Activated CD8-positive, alpha-beta memory T cell treated with anti-CD3 and anti-CD28 coated beads for 1 hour (primary cell): ENCODE measurements at places on chromosomes 2 and 18.

DNA sequence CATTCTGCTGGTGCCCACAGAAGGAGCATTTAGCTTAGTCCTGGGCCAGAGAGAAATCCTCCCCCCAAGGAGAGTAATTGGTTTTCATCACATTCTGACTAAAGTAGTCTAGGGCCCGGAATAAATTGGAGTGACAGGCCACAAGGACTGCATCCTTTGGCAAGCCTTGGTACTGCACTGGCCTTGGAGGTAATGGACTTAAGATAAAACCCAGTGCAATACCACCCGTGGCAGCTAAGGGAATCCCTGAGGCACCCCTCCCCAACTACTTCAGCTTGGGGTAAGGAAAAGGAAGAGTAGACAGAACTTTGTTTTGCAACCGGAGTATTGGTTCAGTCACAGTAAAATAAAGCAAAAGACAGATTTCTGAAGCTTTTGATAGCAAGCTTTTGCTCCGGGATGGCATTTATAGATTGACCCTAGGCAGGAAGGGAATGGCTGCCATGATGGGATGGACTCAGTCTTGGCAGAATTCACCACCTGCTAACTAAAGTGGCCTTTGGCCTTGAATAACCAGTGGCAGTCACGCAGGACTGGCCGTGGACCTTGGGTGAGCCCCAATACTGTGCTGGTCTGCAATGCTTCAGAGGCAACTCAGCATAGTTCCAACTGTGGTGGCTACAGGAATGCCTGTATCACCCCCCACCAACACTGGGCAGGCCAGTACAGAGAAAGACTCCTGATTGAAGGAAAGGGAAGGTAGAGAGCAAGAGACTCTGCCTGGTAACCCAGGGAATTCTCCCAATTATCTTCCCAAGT, 14.1 kb downstream of the ORC4 start:
- no peak for DNase-seq

DNA sequence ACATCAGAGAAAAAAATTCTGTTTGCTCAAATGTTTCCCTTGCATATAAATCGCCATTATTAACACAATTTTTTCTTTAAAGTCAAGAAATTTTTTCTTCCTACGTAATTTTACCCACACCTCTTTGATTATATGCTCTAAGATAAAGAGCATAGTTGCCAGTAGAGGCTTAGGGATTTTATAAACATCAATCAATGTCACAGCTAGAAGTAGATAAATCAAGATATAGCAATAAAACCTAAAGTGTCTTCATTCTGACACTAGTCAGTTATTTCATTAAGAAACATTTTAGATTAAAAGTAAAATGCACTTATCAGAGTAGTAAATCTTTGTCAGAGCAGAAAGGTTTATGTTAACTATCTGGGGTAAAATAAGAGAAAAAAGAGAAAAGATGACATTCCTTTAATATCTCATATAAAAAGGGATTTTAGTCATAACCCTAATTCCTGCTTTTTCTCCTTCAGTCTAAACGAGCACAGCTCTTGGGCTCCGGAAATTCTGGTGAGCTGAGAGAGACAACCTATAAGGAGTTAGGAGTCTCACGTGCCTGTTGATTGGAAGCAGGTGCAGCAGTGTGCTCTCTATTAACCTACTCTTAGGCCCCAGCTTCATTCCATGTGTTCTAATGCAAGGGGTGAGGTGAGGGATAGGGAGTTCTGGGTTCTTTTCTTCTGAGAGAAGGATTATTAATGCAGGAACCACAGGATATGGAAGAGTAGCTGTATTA, 172.4 kb upstream of the GULP1 start:
- DNase-seq = no peak

- DNase-seq = peak; percentile 61
Measured at GRCh38 chr2:120177001-120177621, 46.1 kb downstream of the TMEM185B start.

DNA sequence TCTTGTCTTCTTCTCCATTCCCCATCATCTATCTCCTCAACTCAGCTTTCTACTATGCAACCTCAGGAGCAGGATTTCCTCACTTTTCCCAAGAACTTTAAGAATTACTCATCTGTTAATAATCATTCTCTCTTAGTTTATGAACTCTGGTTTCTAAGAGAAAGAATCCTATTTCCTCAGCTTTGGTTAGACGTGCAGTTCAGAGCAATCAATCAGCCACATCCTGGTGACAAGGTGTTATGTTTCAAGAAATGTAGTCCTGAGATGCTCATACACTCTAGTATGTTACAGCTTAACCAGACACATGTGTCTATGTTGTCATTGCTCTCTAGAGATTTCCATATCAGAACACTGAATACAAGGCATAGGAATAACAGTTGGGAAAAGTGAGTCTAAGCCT, 277.9 kb downstream of the MBD2 start:
- DNase-seq = no peak

GRCh38 chr2:219056896-219057708, 3.6 kb downstream of the IHH start:
- DNase-seq = no peak

- DNase-seq = no peak
Measured at GRCh38 chr2:231554748-231555545, 24.7 kb upstream of the NMUR1 start.

GRCh38 chr18:61948846-61949438, 56.1 kb upstream of the RNF152 start:
- DNase-seq = no peak

DNA sequence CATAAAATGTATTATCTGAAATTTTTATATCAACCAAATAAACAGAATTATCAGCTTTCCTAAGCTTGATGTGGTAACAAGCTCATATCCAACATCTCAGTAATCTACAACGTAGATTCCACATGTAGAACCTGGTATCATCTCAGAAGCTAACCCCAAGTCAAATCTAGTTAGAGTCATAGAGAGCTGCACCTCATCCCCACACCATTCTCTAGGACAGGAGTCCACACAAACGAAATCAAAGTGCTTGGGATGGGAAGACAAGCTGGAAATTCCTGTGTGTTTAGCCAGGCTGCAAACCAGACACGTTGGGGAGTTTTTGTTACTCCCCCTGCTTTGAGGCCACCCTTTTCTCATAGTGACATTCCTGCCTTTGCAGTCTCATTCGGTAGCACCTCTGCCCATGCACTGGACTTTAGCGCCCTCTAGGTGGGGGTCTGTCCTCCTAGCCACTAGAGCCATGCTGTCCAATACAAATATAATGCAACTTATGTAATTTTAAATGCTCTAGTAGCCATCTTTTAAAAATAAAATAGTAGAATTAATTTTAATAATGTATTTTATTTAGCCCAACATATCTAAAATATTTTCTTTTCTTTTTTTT, 28.1 kb upstream of the SATB2 start:
- no peak for DNase-seq

DNA sequence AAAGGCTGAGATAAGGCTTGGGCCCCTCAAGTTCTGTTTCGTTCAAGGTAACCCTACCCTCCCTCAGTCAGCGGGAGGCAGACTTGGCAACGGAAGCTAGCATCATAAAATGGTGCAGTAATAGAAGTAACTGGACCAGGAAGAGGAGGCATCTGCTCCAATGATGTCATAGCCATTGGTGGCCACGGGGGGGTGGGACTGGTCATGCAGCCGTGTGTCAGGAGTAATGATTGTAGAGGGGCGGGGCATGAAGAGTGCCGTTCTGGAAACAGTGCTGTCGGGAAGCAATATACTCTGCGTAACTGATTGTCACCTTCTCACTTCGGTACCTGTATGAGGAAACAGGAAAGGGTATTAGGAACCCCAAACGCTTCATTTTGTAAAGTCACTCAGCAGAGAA, 6.9 kb upstream of the POLR2D start:
- DNase-seq = no peak

DNA sequence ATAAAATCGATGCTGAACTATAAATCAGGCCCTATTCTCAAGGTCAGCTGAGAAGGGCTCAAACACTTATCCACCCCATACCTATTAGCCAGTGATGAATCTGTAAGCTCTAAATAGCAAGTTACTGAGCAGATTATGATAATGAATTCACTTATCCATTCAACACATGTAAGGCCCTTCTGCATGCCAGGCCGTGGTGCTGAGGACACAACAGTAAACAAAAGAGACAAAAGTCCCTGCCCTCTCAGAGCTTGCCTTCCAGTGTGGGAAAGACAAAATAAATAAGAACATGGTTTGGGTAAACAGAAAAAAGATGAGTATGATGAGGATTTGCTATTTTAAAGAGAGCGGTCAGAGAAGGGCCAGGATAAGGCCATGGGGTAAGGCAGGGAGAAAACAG, 11.7 kb downstream of the TTC32 start:
- DNase-seq = no peak

GRCh38 chr18:3794537-3795348, 344.8 kb downstream of the TGIF1 start:
- no peak for DNase-seq

DNA sequence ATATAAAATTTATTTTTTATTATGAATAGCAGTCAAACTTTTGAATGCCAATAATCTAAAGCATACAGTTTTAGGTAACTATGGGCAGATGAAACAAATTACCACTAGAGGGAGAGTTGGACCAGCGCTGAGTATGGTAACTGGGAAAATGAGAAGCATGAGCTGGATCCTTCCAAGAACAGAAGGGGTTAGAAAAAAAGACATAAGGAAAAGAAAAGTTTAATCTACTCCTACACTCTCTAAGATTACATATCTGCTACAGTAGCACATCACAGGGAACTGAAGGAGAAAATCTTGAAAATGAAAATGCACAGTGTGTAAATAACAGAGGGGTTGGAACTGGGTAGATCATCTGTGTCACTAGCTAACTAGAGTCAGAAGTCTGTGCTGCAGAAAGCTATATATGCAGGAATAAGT, 15.5 kb downstream of the REG3G start:
- DNase-seq = no peak

GRCh38 chr2:71064754-71065621, 3.5 kb upstream of the NAGK start:
- DNase-seq = no peak

- no peak for DNase-seq
Measured at GRCh38 chr2:45833968-45834344, 182.5 kb downstream of the PRKCE start.

GRCh38 chr2:184524551-184525382, 73.6 kb upstream of the ZNF804A start:
- DNase-seq = no peak

- DNase-seq = no peak
Measured at GRCh38 chr18:2396162-2396505, 175.2 kb downstream of the METTL4 start.

DNA sequence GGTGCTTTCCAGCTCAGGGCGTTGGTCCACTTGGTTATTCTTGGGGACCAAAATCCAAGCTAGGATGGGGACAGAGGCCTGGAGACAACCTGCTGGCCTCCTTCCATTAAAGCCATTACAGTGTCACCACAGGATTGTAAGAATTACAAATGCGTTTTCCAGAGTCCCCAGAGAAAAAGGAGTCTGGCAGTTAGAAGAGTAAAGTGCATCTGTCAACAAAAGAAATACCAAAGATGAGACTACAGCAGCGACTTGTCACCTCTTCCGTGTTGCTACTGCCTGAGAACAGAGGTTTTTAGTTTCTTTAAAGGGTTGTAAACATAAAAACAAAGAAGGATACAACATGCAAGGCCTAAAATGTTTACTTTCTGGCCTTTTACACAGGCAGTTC, 235.7 kb downstream of the AGAP1 start:
- no peak for DNase-seq

GRCh38 chr2:50840341-50841124, 191.4 kb downstream of the NRXN1 start:
- no peak for DNase-seq

- no peak for DNase-seq
Measured at GRCh38 chr2:230128623-230129342, 60.1 kb upstream of the SLC16A14 start.
